ENCODE measurements at places on chromosomes 1 and 21.

DNA sequence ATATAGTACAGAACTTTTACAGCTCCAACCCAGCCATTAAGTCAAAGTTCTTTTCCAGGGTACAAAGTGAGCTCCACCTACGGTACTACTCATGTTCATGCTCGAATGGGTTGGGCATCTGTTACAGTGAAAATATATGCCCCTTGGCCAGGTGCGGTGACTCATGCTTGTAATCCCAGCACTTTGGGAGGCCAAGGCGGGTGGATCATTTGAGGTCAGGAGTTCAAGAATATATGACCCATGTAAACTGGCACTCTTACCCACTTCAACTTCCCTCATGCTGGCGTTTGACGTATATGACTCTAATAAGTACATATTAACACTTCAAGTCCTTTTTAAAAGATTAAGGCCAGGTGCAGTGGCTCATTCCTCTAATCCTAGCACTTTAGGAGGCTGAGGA is 71.3 kb upstream of the PKN2 start:
- DNase-seq, result no peak

GRCh38 chr1:20373764-20374163 is 83.1 kb downstream of the VWA5B1 start:
- no peak for DNase-seq

- DNase-seq, result no peak
These were observed 27.3 kb upstream of the TMEM61 start for GRCh38 chr1:54952950-54953718.

GRCh38 chr1:244118109-244118761 is 67.2 kb downstream of the ZBTB18 start:
- DNase-seq, result no peak

- DNase-seq, result no peak
These were observed 45.3 kb downstream of the HSF2BP start for GRCh38 chr21:43613755-43614638.

Data from stimulated activated CD4-positive, alpha-beta T cell treated with anti-CD3 and anti-CD28 coated beads, Interleukin-15, amount 100 ng/mL, for 1 hour (primary cell).